Stimulated activated CD4-positive, alpha-beta T cell treated with anti-CD3 and anti-CD28 coated beads, Interleukin-15, amount 100 ng/mL, for 1 hour (primary cell): ENCODE measurements at places on chromosomes 2 and 18.

GRCh38 chr2:671072-671471, 6.1 kb downstream of the TMEM18 start:
- no peak for DNase-seq

GRCh38 chr2:85170938-85171475, 37.8 kb downstream of the TCF7L1 start:
- DNase-seq: no peak

GRCh38 chr18:60667016-60667415, 294.4 kb upstream of the MC4R start:
- DNase-seq: no peak

DNA sequence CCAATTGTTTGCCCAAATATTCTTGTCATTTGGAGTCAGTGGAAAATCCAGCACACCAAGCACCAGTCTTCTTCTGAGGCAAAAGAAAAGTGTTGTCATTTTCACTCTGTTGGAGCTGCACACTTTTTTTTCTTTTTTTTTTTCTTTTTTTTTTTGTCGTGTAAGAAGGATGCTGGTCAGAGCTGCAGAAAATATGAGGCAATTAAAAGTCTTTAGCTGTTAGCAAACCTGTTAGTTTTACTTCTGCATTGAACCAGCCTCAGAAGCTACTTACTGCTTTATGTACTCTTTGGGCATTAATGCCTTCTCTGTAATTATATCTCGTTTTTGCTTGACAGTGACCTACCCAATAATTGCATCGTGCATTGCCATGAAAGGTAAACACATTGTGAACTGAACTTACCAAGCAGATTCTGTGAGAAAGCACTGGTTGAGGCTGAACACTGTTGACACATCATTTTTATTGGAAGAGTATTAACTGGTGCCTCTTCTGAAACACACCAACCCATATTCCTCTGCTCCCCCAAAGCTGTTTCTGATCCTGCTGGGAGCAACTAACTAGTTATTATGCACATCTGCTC, 165.4 kb downstream of the CAPN13 start:
- no peak for DNase-seq

DNA sequence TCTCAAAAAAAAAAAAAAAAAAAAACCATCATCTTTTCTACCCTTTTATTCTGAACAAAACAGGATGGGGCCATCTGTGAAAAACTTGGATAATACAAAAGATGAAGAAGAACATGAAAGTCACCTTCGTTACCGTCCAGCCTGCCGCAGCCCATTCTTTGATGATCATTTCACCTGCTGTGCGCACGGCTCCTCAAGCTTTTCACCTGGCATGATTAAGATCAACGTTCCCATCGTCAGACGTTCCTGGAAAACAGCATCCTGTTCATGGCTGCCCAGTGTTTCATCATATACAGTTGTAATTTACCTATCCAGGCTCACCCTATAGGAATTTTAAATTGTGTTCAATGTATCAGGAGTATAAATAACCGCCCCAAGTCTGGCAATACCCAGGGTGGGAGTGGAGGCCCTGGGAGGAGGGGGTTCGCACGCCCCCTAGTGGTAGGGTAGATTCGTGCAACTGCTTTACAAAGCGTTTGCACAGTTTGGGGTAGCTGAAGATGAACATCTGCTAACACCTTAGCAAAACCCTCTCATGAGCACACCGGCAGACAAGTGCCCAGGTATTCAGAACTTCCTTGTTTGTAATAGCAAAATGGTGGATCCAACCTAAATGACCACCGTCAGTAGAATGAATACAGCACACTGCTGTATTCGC, 49.0 kb upstream of the GLI2 start:
- DNase-seq: no peak

DNA sequence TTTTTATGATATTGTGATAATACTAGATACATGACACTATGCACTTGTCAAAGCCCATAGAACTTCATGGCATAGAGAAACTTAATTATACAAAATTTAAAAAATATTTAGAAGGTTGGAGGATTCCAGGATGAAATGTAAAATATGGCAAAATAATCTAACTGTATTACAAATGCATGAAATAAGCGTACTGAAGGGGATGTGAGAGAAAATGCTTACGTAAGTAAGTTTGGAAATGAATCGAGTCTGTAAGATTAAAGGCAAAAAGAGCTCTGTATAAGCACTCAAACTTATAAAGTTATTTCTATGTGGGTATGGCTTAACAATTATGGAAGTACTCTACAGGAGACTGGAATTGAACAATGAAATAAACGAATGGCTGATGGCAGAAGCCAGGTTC, 13.4 kb upstream of the CDC42EP3 start:
- no peak for DNase-seq

DNA sequence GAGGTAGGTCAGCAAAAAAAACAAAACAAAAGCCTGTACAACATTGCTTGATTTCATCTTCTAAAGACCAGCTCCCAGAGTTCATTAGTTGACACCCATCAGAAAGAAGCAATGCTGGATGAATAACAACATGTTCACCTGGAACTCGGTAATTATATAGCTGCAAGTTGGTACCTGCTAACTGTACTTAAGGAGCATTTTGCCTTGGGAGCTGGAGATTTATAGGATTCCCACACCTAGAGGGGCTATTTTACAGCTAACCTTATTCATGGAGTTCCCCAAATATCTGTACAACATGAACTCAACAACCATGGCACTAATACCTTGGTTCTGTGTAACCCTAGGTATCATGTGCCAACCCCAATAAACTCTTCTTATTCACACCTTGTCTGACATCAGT, 281.1 kb upstream of the NCKAP5 start:
- DNase-seq: no peak

GRCh38 chr18:37640504-37640903, 74.9 kb upstream of the CELF4 start:
- DNase-seq: no peak

- DNase-seq: no peak
Observed at GRCh38 chr18:11909591-11910026, 1.5 kb upstream of the MPPE1 start.

- no peak for DNase-seq
Observed at GRCh38 chr18:25825056-25825455, 265.4 kb downstream of the SS18 start.

GRCh38 chr2:235212501-235213158, 260.8 kb downstream of the SH3BP4 start:
- no peak for DNase-seq
